ENCODE measurements at places on chromosomes 5 and 9.
A peak's percentile ranks its signal among the peaks of the same experiment; 100 is the strongest.

GRCh38 chr9:113519426-113520108 lies 56.0 kb downstream of the RGS3 start:
- DNase-seq, result peak; percentile 28

- no peak for DNase-seq
Observed at GRCh38 chr5:122170620-122171019, 41.3 kb downstream of the ZNF474 start.

DNA sequence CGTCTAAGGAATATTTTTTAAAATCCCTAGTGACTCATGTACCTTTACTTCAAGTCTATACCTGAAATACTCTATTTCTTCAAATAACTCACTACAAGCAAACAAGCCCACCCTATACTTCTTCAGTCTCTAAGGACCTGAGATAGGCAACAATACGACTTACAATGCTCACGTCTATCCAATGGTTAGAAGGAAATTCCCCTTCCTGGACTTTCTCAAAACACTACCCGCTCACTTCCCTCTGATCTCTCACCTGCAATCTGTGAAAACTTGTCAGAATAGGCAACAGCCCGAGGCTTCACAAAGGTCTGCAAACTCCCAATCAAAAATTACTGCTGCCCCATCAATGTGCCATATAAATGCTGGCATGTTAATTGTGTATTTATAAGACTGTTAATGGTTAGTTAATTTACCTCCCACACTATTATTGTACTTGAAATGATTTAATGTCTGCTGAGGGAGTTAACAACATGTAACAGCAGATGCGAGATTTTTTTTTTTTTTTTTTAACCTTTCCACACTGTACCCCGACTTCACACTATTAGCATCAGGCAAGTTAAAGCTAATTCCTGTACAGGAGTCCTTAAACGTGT lies 27.3 kb downstream of the MAPKAP1 start:
- DNase-seq, result no peak

DNA sequence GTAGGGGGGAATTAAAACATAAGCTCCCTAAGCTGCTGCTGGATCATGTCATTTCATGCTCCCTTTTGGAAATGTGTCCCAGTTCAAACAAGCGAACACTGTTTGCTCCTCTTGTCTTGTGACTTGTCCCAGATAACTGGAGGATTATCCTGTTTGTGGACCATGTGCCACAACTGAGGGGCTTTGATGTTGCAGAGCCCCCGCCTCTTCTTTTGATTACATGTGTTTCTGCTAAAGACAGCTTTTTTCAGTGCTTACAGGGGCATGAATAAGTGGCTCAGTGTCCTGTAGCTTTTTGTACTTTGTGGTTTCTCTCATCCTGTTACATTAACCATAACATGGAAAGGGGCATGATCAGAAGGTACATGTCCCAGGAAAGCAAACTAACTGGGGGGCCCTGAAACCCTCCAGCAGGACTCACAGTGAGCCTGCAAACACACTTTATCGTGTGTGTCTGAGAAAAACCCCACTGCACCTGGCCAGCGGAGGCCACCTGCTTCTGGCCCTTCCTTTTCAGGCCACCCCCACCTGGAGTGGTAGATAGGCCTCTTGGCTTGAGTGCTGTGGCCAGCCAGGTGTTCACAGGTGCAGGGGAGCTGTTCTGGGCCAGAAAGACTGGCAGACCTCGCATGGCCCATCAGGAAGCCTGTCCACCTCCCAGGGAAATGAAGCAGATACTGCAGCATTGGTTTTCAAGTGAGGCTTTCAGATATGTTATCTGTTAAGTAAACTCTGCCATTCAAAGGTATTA lies 285.6 kb downstream of the FANCC start:
- no peak for DNase-seq

DNA sequence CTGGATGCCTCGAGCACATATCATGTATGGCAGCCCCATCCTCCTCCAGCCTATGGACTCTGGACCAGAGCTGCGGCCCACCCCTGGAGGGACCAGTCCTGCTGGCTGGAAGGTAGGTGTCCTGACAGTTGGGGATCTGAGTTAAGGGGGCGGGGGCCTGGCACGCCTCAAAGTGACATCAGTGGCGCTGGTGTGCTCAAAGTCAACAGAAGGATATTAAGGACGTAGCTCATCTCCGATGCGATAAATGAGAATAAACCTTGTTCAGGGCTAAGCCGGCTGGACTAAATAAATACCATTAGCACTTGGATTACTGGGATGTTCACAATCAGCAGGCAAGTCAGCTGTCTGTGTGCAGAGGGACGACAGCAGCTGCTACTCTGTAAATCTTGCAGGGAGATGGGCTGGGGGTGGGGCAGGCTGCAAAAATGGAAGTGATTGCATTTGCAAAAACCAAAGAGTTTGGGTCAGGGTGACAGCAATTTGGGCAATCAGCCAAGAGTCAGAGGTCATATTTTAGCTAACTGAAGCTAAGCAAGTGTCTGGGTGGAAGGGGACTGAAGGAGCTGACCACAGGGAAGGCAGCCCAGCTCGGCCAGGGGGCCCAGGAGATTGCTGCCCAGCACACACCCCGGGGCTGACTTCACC lies 80.0 kb upstream of the LRRTM2 start:
- no peak for DNase-seq

DNA sequence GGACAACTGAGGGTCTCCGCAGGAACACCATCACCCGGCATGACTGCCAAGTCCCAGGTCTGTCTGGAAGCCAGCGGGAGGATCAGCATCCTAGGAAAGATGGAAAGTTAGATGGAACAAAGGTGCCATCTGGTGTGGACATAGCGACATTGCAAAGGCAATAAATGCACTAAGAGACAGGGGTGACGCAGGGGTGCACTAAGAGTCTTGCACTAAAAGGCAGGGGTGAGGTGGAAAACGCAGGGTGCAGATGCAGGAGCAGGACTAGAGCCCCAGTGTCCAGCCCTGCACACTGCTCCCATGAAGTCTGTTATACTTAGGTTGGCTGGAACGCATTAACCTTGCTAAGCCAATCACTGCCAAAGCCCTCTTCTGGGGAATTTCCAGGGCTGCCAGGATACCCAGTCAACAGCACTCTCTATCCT lies 15.5 kb downstream of the ATOX1 start:
- peak; percentile 66 for DNase-seq

DNA sequence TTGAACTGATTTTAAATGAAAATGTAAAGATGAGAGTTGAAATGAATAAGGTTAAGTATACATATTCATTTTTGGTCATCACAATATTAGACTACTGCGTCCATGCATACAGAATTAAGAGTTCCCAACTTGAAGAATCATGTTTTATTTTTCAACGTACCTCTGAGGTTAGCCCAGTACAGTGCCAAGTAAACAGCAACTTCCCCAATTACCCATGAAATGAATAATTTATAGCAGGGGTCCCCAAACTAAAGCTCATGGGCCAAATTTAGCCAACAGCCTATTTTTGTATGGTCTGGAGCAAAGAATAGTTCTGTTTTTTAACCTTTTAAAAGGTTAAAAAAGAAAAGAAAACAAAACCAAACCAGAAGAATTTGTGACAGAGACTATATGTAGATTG lies 167.9 kb downstream of the CDC42SE2 start:
- no peak for DNase-seq

- DNase-seq, result peak; percentile 77
Observed at GRCh38 chr9:133074111-133074651, 12.4 kb downstream of the CEL start.

GRCh38 chr9:76462126-76462525 lies 3.1 kb downstream of the GCNT1 start:
- DNase-seq, result no peak

DNA sequence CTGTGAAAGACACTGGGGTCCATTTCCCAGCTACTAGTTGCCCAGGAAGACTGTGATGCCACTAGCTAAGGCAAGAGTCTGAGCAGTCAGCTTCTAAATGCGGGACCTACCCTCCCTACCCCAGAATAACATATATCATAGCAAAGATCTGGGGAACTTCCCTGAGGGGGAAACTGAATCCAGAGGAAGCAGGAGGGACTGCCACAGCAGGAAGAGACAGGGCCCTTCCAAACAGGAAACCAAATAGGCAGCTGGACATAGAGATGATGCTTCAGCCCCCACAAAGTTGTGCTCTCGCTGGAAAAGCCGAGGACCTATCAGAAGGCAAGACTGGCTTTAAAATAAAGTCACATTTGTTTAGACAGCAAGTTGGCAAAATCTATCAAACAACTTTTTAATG lies 51.1 kb downstream of the KLHL3 start:
- DNase-seq, result no peak

DNA sequence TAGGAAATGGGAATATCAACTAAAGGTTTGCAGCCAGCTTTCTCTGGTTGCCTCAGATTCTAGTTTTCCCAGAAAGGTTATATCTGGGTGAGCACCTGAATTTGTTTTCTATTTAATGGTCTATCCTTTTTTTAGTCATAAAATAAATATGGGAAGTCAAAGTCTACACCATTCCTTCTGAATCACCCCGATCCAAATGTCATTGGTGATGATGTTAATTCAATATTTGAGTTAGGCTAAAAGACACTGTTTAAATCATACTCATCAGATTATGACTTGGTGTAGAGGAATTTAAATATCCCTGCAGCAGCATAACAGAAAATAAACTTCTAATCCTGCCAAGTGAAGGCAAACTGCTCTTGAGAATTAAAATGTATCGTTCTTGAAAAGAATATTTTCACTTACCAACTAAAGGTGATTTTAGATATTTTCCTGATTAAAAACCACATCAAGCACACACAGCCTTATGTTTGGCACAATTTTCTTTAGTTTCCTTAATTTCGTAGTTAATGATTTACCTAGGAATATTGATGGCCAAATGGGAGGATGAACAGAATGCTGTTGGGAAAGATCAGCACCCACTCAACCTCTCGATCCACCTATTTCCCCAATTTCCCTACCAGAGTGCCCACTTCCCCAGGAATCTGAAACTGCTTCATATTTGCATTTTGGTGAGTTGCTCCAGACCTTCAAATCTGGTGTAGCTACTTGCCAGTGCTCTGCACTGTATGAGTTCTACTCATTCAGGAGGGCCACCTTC lies 103.1 kb upstream of the TSLP start:
- DNase-seq, result no peak

DNA sequence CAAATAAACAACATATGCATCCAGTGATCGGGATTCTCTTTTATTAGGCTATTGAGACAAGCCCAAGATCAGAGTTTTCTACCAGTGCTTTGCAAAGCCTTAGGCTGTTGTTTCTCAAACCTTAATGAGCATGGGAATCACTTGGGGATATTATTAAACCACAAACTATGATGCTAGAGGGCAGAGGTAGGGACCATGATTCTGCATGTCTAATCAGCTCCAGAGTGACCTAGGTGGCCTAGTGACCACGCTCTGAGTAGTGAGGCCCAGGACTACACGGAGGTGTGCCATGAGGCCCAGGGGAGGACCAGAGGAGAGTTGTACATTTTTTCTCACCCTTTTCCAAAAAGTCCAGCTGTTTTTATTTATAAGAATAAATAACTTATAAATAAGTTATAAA lies 298.5 kb upstream of the TLE4 start:
- DNase-seq, result no peak

- no peak for DNase-seq
Observed at GRCh38 chr5:21776466-21776865, 1076.7 kb downstream of the CDH12 start.

- DNase-seq, result no peak
Observed at GRCh38 chr5:125160787-125161502, 414.5 kb upstream of the ZNF608 start.

DNA sequence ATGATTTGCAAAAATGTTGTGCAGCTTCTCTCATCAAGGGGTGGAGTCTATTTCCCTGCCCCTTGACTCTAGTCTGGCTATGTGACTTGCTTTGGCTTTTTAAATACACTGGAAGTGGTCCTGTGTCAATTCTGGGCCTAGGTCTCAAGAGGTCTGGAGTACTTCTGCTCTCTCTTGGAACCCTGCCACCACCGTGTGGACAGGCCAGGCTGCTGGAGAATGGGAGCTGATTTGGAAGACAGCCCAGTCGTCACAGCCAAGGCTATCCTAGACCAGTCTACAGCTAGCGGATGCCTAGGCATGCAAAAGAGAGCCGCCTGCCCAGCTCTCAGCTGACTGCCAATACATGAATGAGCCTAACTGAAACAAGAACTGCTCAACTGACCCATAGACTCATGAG lies 56.7 kb upstream of the CLINT1 start:
- no peak for DNase-seq

DNA sequence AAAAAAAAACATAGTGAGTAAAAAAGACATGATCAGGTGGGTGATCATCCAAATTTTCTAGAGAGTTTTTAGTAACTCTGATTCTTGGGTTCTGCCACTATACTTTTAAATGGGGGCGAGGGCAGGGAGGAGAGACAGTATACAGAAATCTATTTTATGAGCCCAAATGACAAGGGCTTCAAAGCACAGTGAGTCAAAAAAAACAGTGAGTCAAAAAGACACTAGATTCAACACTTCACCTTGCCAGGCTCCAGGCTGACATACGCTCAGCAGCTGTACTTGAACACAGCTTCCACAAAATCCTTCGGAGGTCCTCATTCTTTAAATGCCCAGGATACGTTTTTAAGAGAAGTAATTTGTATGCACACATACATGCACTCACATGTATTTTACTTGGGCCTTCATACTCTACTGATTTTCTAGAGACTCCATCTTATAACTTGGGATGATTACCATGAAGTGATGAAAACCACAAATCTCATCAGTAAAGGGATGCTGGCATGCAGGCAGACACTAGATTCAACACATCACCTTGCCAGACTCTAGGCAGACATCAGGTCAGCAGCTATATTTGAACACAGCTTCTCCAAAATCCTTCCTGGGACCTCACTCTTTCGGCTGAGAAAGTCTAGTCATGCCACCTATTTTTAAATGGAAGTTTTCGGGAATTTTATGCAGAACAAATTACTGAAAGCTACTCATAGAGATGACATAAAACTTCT lies 28.8 kb downstream of the NR3C1 start:
- no peak for DNase-seq

- DNase-seq, result no peak
Observed at GRCh38 chr5:106113922-106114321, 1556.8 kb downstream of the EFNA5 start.

DNA sequence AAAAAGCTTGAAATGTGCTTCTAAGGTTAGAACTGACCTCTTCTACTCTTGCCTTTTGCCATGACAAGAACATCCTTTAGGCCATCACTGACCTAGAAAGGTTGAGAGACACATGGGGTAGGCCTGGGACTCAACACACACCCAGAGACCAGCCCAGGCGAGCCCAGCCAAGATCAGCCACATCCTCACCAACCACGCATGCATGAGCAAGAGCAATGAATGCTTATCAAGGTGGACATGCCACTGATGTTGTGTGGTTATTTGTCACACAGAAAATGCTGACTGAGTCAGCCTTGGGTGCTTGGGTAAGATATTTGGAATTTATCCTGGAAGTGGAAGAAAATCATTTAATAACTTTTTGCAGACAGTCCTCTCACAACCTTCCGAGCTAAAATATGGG lies 39.4 kb downstream of the SMIM23 start:
- DNase-seq, result no peak
